ENCODE measurements at places on chromosomes 5 and 9.

GRCh38 chr5:53313145-53313544 lies 167.3 kb upstream of the FST start:
- H3K36me3 ChIP-seq: no peaks in the 10 kb centered on the region
- no peaks in the 10 kb centered on the region for H3K4me1 ChIP-seq
- no peak overlapping the region for H3K4me3 ChIP-seq
- DNase-seq: no peak
- no peaks in the 10 kb centered on the region for H3K27me3 ChIP-seq
- no peak overlapping the region for H3K27ac ChIP-seq

- no peaks in the 10 kb centered on the region for H3K36me3 ChIP-seq
- H3K4me3 ChIP-seq: no peak overlapping the region
- no peaks in the 10 kb centered on the region for H3K4me1 ChIP-seq
- H3K27ac ChIP-seq: no peak overlapping the region
- no peaks in the 10 kb centered on the region for H3K27me3 ChIP-seq
- DNase-seq: no peak
These were observed 184.8 kb downstream of the KIAA0825 start for GRCh38 chr5:94433397-94434163.

DNA sequence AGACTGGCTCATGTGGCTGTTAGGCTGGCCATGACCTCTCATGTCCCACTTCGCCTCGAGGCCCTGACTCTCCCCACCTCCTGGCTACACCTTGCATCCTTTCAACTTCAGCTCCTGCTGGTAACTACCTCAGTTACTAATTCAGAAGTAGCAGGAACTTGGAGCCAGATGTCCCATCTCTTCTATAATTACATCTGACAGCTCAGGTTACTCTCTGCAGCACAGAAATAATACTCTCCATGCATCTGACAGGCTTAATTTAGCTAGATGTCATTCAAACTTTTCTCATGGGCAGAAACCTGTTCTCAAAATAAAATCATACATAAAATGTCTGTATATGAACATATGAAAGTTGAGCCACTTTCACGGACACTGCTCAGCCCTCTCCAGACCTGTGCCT lies 92.2 kb upstream of the IL33 start:
- H3K4me1 ChIP-seq: no peaks in the 10 kb centered on the region
- H3K27ac ChIP-seq: no peak overlapping the region
- H3K4me3 ChIP-seq: no peak overlapping the region

- H3K36me3 ChIP-seq: peaks cover 11% of the 10 kb centered on the region
- H3K27me3 ChIP-seq: no peaks in the 10 kb centered on the region
- no peaks in the 10 kb centered on the region for H3K4me1 ChIP-seq
- no peak overlapping the region for H3K4me3 ChIP-seq
These were observed 54.1 kb downstream of the MTAP start for GRCh38 chr9:21856301-21857094.

- DNase-seq: no peak
- no peak overlapping the region for H3K27ac ChIP-seq
- no peaks in the 10 kb centered on the region for H3K36me3 ChIP-seq
- no peak overlapping the region for H3K4me3 ChIP-seq
- H3K27me3 ChIP-seq: no peaks in the 10 kb centered on the region
- H3K4me1 ChIP-seq: peaks cover 2% of the 10 kb centered on the region
These were observed 470.0 kb downstream of the EBF1 start for GRCh38 chr5:158629591-158630312.

- no peak for DNase-seq
- H3K27me3 ChIP-seq: no peaks in the 10 kb centered on the region
- peak overlapping the region; percentile 92 for H3K4me3 ChIP-seq
- peaks cover 4% of the 10 kb centered on the region for H3K4me1 ChIP-seq
These were observed 1.2 kb upstream of the GPBP1 start for GRCh38 chr5:57172466-57173318.

DNA sequence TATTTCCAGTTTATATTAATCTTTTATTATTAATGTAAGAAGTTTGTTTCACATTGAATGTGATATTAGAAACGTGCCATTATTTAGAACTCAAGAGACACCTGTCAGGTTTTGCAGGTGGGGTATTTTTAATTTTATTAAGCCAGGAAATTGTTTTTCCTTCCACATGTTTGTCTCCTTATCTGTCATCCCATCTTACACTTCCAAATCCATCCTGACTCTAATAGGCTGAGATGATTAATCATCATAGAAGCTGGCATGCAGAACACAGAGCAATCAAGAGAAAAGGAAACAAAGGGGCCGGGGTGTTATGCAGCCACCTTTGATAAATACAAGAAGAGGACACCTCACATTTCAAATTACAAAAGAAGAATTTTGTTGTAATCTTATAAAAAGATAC lies 506.5 kb downstream of the ISL1 start:
- H3K36me3 ChIP-seq: no peaks in the 10 kb centered on the region
- no peak for DNase-seq
- no peak overlapping the region for H3K27ac ChIP-seq
- H3K4me3 ChIP-seq: no peak overlapping the region

DNA sequence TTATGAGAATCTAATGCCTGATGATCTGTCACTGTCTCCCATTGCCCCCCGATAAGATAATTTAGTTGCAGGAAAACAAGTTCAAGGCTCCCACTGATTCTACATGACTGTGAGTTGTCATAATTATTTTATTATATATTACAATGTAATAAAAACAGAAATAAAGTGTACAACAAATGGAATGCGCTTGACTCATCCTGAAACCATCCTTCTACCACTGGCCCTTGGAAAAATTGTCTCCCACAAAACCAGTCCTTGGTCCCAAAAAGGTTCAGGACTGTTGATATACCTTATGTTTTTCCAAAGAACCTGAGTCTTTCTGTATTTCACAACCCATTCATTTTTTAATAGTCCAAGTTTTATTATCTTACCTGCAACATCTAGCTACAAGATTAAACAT lies 403.5 kb downstream of the TAF11L14 start:
- no peak for DNase-seq
- H3K4me1 ChIP-seq: no peaks in the 10 kb centered on the region
- H3K4me3 ChIP-seq: no peak overlapping the region
- H3K27ac ChIP-seq: no peak overlapping the region

DNA sequence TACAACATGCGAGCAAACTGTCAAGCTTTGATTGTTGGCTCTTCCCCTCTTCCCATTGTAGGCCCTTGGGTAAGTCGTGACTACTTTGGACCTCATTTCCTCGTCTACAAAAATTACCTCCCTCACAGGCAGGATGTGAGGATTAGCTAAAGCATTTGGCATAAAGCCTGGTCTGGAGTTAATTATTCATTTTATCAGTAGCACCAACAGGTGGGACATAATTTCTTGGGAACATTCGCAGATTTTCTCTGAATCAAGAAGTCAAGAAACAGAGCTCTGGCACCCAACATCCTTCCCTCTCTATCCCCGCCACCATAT lies 39.9 kb upstream of the SEMA6A start:
- H3K27ac ChIP-seq: no peak overlapping the region

GRCh38 chr9:137316012-137316981 lies 14.2 kb upstream of the NRARP start:
- H3K27ac ChIP-seq: peak overlapping the region; percentile 68
- H3K4me3 ChIP-seq: no peak overlapping the region
- DNase-seq: no peak

DNA sequence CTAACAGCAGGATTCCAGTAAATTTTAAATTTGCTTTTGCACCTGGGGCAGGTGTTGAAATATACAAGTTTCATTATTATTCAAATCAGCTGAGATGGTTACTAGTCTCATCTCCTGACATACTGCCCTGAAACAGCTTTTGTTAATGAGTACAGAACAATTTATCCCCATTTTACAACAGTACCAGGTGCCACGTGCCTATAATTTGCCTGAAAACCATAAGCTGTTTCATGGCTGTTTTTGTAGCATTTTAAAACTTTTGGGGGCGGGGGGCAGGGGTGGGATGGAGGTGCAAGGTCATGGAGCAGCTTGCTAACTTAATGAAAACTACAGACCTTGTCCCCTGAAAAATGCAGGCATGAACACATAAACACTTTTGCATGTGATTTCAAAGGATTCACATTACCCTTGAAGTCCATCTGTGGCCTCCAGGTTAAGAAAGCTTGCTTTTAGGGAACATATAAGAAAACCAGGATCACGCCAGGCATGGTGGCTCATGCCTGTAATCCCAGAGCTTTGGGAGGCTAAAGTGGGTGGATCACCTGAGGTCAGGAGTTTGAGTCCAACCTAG lies 42.1 kb downstream of the TIMD4 start:
- no peak overlapping the region for H3K27ac ChIP-seq
- H3K4me3 ChIP-seq: no peak overlapping the region
- H3K4me1 ChIP-seq: peaks cover 3% of the 10 kb centered on the region
- H3K36me3 ChIP-seq: no peaks in the 10 kb centered on the region
- DNase-seq: no peak
- no peaks in the 10 kb centered on the region for H3K27me3 ChIP-seq

DNA sequence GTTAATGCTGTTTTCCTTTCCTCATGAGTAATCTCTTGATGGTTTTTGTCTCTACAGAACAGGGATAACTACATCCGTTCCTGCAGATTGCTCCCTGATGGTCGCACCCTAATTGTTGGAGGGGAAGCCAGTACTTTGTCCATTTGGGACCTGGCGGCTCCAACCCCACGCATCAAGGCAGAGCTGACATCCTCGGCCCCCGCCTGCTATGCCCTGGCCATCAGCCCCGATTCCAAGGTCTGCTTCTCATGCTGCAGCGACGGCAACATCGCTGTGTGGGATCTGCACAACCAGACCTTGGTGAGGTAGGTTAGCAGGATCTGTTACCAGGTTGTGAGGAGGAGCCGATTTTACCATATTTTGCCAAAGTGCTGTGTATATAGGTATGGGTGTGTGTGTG lies 148.2 kb downstream of the TLE4 start:
- DNase-seq: no peak
- H3K27ac ChIP-seq: no peak overlapping the region
- H3K4me3 ChIP-seq: no peak overlapping the region
- H3K4me1 ChIP-seq: peaks cover 6% of the 10 kb centered on the region
- peaks cover 100% of the 10 kb centered on the region for H3K36me3 ChIP-seq
- no peaks in the 10 kb centered on the region for H3K27me3 ChIP-seq

DNA sequence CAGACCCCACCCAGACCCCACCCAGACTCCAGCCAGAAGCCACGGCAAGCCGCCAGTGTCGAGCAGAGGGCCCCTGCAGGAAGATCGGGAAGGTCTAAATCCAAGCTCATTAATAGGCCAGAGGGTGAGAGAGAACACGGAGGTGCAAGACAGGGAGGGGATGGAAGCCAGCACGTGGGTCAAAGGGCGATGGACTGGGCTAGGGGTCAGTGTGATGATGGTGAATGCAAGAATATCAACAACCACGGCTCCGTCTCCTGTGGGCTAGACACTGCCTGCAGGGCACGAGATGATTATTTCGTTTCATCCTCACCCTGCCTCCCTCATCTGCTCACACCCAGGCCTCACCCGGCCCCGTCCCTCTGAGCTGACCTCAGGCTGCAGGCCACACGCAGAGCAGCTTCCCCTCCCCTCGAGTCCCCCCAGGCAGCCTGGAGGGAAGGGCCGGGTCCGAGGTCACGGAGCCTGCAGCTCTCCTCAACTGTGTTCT lies 122.0 kb downstream of the COL23A1 start:
- no peak overlapping the region for H3K4me3 ChIP-seq

- H3K4me1 ChIP-seq: no peaks in the 10 kb centered on the region
- H3K27me3 ChIP-seq: no peaks in the 10 kb centered on the region
- H3K4me3 ChIP-seq: no peak overlapping the region
- no peak for DNase-seq
- no peaks in the 10 kb centered on the region for H3K36me3 ChIP-seq
These were observed 124.3 kb downstream of the AOPEP start for GRCh38 chr9:94850540-94851434.

DNA sequence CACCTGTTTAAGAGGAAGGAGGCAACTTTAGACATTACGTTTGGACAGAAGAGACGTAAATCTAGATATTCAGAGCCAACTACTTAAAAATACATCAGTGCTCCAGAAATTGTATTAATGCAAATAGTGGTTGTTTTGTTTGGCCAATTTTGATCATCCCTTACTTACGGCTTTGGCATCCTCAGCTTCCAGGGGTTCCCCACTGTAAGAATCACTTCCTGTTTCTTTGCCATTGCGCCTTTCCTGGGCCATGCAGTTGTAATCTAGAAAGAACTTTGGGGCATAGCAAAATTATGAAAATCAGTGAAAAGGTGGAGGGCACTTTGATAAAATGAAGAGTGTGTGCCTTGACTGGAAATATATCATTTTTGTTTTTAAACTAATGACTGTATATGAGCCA lies 537.2 kb upstream of the TLE4 start:
- H3K36me3 ChIP-seq: no peaks in the 10 kb centered on the region
- no peak overlapping the region for H3K27ac ChIP-seq
- no peaks in the 10 kb centered on the region for H3K4me1 ChIP-seq
- H3K4me3 ChIP-seq: no peak overlapping the region
- H3K27me3 ChIP-seq: no peaks in the 10 kb centered on the region
- DNase-seq: no peak

DNA sequence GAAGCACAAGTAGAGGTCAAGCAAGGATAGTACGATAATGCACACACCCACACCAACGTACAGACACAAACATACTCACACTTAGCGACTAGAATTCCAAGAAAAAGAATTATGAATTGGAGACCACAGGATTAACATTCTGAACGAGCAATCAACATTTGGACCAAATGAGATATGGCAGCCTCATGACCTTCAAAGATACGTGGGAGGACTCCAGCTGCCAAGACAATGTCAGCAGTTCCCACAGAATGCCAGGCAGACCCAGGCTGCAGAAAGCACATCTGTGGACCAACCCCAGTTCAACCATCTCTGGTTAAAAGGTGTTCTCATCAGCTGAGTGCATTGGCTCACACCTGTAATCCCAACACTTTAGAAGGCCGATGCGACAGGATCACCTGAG lies 187.6 kb upstream of the GRAMD2B start:
- no peak for DNase-seq
- H3K36me3 ChIP-seq: no peaks in the 10 kb centered on the region
- H3K27ac ChIP-seq: no peak overlapping the region
- no peaks in the 10 kb centered on the region for H3K27me3 ChIP-seq
- H3K4me3 ChIP-seq: no peak overlapping the region

GRCh38 chr9:1340390-1340789 lies 290.2 kb downstream of the DMRT2 start:
- H3K4me3 ChIP-seq: no peak overlapping the region
- H3K27me3 ChIP-seq: no peaks in the 10 kb centered on the region
- no peaks in the 10 kb centered on the region for H3K36me3 ChIP-seq
- no peak for DNase-seq

DNA sequence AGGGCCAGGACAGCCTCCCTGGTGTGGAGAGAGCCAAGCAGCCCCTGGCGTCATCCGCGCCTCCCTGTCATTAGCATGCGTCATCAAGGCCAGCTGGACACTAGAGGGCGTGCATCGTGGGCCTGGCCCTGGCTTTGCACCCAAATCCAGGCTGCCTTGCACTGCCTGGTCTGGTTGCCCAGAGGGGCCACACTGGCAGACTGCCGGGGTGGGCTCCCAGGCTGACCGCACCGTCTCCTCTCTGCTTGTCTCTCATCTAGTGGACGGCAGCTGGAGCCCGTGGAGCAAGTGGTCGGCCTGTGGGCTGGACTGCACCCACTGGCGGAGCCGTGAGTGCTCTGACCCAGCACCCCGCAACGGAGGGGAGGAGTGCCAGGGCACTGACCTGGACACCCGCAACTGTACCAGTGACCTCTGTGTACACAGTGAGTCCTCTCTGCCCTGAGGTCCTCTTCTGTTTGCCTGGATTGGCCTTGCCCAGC lies 29.0 kb downstream of the HK3 start:
- H3K4me1 ChIP-seq: peaks cover 37% of the 10 kb centered on the region
- no peak overlapping the region for H3K4me3 ChIP-seq
- H3K27ac ChIP-seq: no peak overlapping the region
- peak; percentile 52 for DNase-seq

Measured in neuronal stem cell (in vitro differentiated cells).